NCI-H1092 treated with DMSO at 0.1 percent for 48 hours (cell line): ENCODE measurements at places on chromosomes 4 and X.

DNA sequence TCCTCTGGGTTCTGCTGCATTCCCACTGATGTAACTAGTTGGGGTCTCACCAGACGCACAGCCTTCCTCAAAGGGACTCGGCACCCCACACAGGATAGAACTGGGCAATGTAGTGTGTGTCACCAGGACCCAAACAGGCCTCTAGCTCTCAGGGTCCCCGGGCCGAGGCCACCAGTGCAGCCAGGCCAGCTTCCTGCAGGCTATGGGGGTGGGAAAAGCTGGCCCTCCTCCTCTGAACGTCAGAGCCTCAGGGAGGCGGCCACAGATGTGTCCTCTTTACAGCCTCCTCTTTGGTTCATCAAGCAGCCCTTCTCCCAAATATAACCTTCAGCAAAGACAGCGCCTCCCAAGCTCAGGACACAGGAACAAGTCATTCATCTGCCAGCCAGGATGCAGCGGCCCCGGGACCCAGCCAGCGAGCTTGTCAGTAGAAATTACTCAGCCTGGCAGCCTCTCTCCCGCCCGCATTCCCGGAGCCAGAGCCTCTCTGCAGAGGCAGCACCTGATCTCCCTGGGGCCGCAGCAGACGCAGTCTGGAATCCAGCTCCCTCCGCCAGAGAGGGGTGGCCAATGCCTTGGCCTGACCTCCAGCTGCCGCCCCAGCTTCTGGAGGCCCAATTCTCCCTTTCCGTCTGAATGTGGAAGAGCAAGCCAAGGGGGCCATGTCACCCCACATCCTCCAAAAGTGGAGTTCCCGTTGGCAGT lies 288.5 kb downstream of the FBXW7 start:
- DNase-seq, result no peak

DNA sequence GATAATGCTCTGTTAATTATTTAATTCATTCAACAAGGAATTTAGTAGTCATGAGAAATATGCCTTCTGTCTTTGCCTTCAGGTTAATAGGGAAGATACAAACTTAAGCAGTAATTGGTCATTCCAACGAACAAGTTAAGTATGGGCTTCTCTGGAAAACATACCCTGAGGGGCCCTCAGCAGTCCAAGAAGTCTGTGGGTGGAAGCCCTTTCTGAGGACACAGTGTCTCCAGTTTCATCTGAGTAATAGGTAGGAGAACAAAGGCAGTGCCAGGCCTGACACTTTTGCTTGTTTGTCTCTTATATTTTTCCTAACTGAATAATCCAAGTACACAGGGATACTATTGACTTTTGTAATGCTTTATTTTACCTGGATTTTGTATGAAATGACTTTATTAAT lies 262.5 kb downstream of the FBXW7 start:
- DNase-seq, result no peak

DNA sequence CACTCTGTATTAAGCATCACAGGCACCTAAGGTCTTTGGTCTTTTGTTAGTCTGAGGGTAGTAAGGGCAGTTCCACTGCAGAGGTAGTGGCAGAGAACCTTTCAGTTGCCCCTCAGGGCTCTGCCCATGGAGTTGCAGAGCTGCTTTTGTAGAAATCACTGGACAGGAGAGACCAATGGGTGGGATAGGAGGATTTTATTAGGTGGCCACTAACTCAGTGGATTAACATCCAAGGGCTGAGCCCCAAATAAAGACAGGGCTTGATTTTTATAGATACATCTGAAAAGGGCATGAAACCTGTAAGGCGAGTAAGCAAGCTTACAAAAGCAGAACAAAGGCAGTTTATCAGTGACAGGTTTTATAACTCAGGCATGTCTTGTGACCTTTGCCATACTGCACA lies 1035.4 kb downstream of the SH3BGRL start:
- DNase-seq, result no peak

DNA sequence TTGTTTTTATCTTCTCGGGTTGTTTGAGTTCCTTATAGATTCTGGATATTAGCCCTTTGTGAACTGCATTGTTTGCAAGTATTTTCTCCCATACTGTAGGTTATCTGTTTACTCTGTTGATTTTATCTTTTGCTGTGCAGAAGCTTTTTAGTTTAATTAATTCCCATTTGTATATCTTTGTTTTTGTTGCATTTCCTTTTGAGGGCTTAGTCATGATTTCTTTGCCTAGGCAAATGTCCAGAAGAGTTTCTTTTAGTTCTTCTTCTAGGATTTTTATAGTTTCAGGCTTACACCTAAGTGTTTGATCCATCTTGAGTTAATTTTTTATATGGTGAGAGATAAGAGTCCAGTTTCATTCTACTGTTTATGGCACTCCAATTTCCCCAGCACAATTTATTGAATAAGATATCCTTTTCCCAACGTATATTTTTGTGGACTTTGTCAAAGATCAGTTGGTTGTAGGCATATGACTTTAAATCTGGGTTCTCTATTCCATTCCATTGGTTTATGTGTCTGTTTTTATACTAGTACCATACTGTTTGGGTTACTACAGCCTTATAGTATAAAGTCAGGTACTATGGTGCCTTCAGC lies 54.3 kb downstream of the EGF start:
- no peak for DNase-seq

GRCh38 chrX:22664826-22665225 lies 334.9 kb upstream of the DDX53 start:
- no peak for DNase-seq

DNA sequence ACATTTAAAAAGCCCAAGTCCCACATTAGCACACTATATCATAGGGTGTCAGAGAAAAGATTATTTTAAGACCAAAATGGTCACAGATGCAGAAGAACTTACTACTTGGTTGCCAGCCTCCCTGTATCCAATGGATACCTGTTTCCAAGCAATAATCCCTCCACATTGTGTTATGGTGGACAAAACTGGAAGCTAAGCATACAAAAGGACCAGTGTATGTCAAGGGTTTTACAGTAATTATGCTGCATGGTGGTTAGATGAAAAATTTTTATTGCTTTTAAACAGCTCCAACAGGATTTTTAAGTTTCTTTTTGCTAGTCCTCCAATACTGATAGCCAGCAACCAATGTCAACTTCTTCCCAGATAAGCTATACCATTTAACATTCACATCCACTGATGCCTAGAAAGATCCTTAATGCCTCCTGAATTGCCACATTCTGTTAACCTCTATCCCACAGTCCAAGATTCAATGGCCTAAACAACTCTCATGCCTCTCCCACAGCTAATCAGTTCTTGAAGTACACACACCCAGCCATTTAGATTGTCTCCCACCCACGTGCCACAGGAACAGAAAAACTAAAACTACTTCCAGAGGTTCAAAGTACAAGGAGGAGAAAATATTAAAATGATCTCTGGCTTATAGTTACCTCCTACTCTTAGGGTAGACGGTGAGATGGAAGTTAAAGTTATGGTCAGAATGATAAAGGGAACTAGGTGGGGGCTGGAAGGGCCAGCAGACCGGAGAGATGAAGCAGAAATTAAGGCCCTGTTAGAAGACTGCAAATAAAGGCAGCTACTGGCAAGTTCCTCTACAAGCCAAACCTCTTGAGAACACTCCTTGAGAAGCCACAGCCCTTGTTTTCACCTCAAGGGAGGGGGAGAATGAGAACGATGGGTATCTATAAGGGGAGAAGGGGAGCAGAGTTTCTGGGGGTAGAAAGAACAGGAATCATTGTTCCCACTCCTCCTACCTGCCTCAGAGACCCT lies 5.5 kb downstream of the MED14 start:
- no peak for DNase-seq

DNA sequence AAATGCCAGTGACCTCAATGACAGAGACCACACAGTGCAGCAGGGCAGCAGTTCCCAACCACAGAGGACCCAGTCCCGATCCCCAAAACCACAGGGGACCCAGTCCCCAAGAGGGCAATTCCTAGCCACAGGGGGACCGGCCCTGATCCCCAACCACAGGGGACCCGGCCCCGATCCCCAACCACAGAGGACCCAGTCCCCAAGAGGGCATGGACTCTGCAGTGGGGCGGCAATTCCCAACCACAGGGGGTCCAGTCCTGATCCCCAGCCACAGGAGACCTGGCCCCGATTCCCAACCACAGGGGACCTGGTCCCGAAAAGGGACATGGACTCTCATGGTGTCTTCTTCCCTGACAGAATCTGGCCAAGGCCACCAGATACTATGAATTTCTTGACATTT lies 136.3 kb downstream of the AFAP1 start:
- DNase-seq, result no peak
